ENCODE measurements at places on chromosomes 13 and 19. TPM values are rescaled to one million over a fixed set of nuclear protein-coding genes. Genes with fewer than 3 reads are reported as not detected.

DNA sequence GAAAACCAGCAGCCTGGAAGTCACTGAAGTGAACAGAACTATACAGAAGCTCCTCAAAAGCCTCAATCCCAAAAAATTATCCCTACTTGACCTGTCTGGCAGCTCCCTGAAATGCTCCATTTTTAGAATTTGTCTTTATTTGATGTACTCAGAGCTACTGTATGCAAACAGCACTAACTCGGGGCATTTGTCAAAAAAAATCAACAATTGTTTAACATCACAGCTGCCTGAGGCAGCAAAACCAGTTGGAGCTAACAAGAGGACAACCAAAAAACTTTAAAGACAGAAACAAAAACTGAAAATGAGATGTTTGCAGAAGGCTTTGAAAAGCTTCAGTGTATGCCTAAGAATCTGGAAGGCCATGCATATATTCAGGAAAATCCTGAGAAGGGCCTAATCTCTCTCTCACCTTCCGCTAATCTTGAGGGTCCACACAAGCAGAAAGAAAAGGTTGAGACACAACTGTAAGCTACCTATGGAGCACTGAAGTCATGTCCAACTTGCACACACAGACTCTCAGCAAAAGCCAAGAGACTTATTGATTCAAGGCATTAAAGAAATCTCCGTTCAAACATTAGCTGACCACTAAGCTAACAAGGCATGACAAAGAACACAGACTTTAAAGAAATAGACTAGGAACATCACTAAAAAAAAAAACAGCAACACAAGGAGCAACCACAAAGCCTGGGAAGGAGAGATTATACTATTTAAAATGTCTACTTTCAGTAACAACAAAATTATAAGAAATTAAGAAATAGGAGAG is 16.1 kb downstream of the VWA8 start:
- no peak overlapping the region for H3K27ac ChIP-seq
- H3K4me3 ChIP-seq = no peak overlapping the region
- H3K4me1 ChIP-seq = no peaks in the 10 kb centered on the region
- H3K27me3 ChIP-seq = no peaks in the 10 kb centered on the region

FUT6 gene
- polyA plus RNA-seq = 0.43 TPM

FOSB gene
- 7.1 TPM for polyA plus RNA-seq

DNA sequence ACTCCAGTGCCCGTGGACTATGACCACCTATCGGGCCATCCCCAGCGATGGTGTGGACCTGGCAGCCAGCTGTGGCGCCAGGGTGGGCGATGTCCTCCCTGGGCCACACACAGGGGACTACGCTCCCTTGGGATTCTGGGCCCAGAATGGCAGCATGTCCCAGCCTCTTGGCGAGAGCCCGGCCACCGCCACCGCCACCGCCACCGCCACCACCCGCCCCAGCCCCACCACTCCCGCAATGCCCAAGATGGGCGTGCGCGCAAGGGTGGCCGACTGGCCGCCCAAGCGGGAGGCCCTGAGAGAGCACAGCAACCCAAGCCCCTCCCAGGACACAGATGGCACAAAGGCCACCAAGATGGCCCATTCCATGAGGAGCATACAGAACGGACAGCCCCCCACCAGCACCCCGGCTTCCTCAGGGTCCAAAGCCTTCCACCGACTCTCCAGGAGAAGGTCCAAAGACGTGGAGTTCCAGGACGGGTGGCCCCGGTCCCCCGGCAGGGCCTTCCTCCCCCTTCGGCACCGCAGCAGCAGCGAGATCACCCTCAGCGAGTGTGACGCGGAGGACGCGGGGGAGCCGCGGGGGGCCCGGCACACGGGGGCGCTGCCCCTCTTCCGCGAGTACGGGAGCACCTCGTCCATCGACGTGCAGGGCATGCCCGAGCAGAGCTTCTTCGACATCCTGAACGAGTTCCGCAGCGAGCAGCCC is 142.3 kb downstream of the DPF1 start:
- DNase-seq = no peak
- H3K36me3 ChIP-seq = peaks cover 18% of the 10 kb centered on the region
- H3K27ac ChIP-seq = no peak overlapping the region

DNA sequence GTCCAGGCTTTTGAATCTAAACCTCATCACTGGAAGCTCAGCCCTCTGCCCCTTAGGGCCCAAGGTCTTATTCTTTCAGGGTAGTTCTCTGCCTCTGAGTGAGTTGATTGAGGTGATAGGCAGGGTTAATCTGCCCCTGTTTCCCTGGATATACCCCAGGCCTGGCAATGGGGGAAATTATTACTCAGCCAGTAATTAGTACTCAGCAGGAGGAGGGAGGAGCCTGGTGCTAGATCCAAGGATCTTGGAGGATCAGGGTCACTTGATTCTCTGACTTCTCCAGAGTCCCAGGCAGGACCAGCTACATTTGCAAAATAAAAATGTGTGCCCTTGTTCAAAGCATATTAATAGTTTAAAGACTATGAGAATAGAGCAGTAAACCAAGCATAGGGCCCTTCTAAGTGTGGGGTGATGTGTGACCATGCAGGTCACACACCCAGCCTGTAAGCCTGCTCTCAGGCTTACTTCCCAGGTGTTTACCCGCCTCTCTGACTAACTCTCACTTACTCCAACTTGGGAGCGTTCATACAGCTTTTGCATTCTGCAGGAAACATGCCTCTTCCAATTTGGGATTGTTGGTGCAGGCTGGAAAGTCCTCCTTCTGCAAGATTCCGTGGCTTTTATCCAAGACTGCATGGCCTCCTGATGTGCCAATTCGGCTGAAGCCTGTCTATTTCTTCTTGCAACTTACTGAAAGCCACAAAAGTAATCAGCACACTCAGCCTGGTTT is 7.9 kb upstream of the STK24 start:
- no peak overlapping the region for H3K4me3 ChIP-seq
- no peaks in the 10 kb centered on the region for H3K36me3 ChIP-seq
- no peak for DNase-seq
- no peak overlapping the region for H3K27ac ChIP-seq
- H3K27me3 ChIP-seq = no peaks in the 10 kb centered on the region

- H3K27ac ChIP-seq = no peak overlapping the region
- H3K4me3 ChIP-seq = no peak overlapping the region
Measured at GRCh38 chr13:21055511-21056045, 5.8 kb downstream of the LATS2 start.

ZNF571 gene
- polyA plus RNA-seq = 5.2 TPM

- no peaks in the 10 kb centered on the region for H3K27me3 ChIP-seq
- H3K4me3 ChIP-seq = no peak overlapping the region
- no peak for DNase-seq
- H3K36me3 ChIP-seq = no peaks in the 10 kb centered on the region
Measured at GRCh38 chr13:44899967-44900366, 89.3 kb downstream of the NUFIP1 start.

GRCh38 chr19:4183967-4184717 is 1.7 kb downstream of the ANKRD24 start:
- DNase-seq = no peak
- H3K27ac ChIP-seq = no peak overlapping the region
- peaks cover 6% of the 10 kb centered on the region for H3K4me1 ChIP-seq
- H3K27me3 ChIP-seq = peaks cover 20% of the 10 kb centered on the region
- peaks cover 7% of the 10 kb centered on the region for H3K36me3 ChIP-seq

All from thymus (tissue), 14 donors.